ENCODE measurements at places on chromosomes 7 and 10. TPM values are rescaled to one million over a fixed set of nuclear protein-coding genes. Genes with fewer than 3 reads are reported as not detected.

Gene MYOZ1
- polyA plus RNA-seq: 878 TPM

Gene UPK3BL1
- polyA plus RNA-seq: 14.6 TPM

Gene SUN3
- not detected for polyA plus RNA-seq

Gene C10orf53
- not detected for polyA plus RNA-seq

Gene CALHM2
- 7.5 TPM for polyA plus RNA-seq

Gene TLX1
- not detected for polyA plus RNA-seq

Gene PNLIPRP1
- 0.34 TPM for polyA plus RNA-seq

Gene C7orf25
- 4.8 TPM for polyA plus RNA-seq

Gene GJD4
- polyA plus RNA-seq: not detected

DNA sequence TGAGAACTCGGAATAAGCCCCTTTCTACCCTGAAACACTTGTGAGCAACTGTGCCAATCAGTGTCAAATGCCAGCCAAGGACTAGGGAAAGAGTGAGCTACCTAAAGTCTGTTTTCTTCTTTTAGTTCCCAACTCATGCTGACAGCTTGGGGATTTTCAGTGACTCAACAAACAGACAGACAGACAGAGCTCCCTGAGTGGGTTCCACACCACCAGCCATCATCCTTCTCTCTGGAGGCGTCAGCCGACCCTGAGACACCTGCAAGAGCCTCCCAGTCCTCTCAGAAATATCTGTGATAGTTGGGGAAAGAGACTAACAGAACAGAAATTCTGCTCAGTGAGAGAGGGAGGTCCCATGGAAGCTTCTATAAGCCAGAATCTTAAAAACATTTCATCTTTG, 49.5 kb downstream of the GATA3 start:
- DNase-seq: no peak
- H3K4me1 ChIP-seq: no peaks in the 10 kb centered on the region
- H3K36me3 ChIP-seq: no peaks in the 10 kb centered on the region
- H3K4me3 ChIP-seq: no peak overlapping the region
- no peaks in the 10 kb centered on the region for H3K27me3 ChIP-seq

DNA sequence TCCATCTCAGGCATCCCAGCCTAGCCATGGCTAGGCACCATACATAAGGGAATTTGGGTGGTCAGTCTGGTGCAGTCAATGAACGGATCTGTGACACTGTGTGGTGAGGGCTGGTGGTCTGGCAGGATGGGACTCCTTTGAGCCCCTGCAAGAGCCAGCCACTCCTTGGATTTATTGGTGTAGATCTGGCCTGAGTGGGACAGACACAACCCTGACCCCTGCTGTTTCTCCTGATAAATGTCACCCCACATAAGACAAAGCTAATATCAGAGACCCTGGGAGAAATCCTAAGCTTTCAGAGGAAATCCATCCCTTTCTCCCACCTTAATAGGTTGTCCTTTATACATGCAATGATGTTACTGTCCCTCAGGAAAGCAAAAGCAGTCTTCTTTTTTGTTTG, 2.3 kb downstream of the FBXO24 start:
- H3K4me1 ChIP-seq: peaks cover 17% of the 10 kb centered on the region
- H3K27ac ChIP-seq: no peak overlapping the region
- H3K36me3 ChIP-seq: no peaks in the 10 kb centered on the region
- no peaks in the 10 kb centered on the region for H3K27me3 ChIP-seq

DNA sequence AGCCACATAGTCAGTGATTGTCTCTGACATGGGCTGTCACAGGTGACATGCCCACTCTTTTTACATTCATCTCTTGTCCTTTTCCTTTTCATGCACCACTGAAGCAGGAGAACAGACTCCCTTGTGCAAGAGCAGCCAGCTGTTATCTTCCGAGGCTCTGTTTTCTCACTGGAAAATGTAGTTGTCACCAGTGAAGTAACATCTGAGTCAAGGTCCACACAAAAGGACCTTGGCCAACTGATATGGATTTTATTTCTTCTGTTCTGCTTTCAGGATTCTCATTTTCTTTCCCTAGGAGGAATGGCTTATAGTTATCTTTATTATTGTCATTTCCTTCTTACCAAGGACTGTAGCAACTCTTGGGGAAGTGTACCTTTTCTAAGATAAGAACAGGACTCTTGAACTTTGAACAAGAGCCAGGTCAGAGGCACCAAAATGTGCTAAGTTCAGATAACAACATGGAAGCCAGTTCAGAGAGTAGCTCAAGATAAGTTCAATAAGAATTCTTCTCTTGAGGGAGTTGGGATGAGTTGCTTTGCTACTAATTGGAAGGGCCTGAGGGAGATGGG, 22.7 kb downstream of the AVPI1 start:
- no peak for DNase-seq
- no peaks in the 10 kb centered on the region for H3K4me1 ChIP-seq
- H3K27me3 ChIP-seq: no peaks in the 10 kb centered on the region
- no peak overlapping the region for H3K4me3 ChIP-seq
- peaks cover 84% of the 10 kb centered on the region for H3K36me3 ChIP-seq

- H3K27me3 ChIP-seq: no peaks in the 10 kb centered on the region
- H3K4me1 ChIP-seq: no peaks in the 10 kb centered on the region
- H3K27ac ChIP-seq: no peak overlapping the region
- DNase-seq: no peak
- no peaks in the 10 kb centered on the region for H3K36me3 ChIP-seq
Observed at GRCh38 chr7:35004531-35005095, 32.7 kb downstream of the DPY19L1 start.

DNA sequence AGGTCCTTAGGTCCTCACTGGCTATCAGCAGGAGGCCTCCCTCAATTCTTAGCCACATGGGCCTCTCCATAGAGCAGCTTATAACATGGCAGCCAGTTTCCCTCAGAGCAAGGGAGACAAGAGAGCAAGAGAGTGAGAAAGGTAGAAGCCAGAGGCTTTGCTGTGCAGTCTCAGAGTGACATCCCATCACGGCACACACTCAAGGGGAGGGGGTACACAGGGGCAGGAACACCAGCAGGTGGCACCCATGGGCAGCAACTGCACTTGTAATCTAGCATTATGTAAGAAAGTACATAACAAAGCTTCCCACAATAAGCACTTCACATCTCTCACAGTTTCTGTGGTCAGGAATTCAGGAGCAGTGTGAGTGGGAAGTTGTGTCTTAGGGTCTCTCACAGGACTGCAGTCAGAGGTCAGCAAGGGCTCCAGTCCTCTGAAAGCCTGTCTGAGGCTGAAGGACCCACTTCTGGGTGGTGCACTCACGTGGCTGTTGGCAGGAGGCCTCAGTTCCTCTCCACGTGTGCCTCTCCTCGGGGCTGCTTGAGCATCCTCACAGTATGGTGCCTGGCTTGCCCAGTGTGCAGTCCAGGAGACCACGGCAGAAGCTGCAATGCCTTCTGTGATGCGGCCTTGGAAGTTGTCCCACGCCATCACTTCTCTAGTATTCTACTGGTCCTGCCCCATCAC, 159.4 kb downstream of the OAT start:
- H3K36me3 ChIP-seq: no peaks in the 10 kb centered on the region
- H3K27me3 ChIP-seq: no peaks in the 10 kb centered on the region
- DNase-seq: no peak
- H3K4me3 ChIP-seq: no peak overlapping the region

DNA sequence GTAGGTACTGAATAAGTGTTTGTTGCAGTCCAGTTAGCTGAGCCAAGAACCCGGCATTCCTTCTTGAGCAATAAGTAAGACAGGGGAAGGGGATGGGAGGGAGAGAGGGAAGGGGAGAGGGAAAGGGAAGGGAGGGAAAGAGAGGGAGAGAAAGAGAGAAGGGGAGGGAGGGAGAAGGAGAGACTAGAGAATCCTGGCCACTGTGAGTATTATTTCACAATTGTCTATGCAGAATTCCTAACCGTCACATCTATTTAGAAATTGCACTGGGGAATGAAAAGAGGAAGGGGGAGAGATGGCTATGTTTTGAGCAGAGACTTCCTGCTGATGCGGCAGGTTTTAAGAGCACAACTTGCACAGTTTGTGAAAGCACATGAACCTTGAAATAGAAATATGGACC, 251.4 kb upstream of the ZMIZ1 start:
- no peak overlapping the region for H3K27ac ChIP-seq
- no peaks in the 10 kb centered on the region for H3K27me3 ChIP-seq
- no peak overlapping the region for H3K4me3 ChIP-seq
- DNase-seq: no peak

- H3K36me3 ChIP-seq: no peaks in the 10 kb centered on the region
- H3K27ac ChIP-seq: no peak overlapping the region
- peaks cover 3% of the 10 kb centered on the region for H3K4me1 ChIP-seq
- no peaks in the 10 kb centered on the region for H3K27me3 ChIP-seq
- no peak overlapping the region for H3K4me3 ChIP-seq
- no peak for DNase-seq
Observed at GRCh38 chr7:134692344-134692705, 45.7 kb downstream of the BPGM start.

DNA sequence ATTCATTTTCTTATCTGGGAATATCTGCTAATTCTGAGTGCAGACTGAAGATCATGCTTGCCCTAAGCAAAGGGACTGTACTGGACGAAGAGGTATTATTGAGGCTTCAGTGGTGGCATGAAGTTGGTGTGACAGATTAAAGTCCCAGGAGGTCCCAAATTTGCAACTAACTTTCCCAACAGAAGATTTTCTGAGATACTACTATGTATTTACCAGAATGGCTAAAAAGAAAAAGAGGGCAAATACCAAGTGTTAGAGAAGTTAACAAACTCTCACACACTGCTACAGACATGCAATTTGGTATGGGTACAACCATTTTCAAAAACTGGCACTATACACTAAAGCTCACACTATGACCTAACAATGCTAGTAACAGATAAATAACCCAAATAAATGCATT, 28.3 kb downstream of the IDE start:
- no peaks in the 10 kb centered on the region for H3K36me3 ChIP-seq
- DNase-seq: no peak
- H3K27ac ChIP-seq: no peak overlapping the region
- no peak overlapping the region for H3K4me3 ChIP-seq

- no peak for DNase-seq
- no peaks in the 10 kb centered on the region for H3K27me3 ChIP-seq
- H3K4me3 ChIP-seq: no peak overlapping the region
- H3K36me3 ChIP-seq: no peaks in the 10 kb centered on the region
- no peaks in the 10 kb centered on the region for H3K4me1 ChIP-seq
Observed at GRCh38 chr10:107616031-107616430, 451.5 kb upstream of the SORCS1 start.

GRCh38 chr10:97549587-97550322, 22.8 kb upstream of the ANKRD2 start:
- H3K4me1 ChIP-seq: peaks cover 60% of the 10 kb centered on the region
- no peaks in the 10 kb centered on the region for H3K27me3 ChIP-seq
- H3K27ac ChIP-seq: peak overlapping the region; percentile 84

DNA sequence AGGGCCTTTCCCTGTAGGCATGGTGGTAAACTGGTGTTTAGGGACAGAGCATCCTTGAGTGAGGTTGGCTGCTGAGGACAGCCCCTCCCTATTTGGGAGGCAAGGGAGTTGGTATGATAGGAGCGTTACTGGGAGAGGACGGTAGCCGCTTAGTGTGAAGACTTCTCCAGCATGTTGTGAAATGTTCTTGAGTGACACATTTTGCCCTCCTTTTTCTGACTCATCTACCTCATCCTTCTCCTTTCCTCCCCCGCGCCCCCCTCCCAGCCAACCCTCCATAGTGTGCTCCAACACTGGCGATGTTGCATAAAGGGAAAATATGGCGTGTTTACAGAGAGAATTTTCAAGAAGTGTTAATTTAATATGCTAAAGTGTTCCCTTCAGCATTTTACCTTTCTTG, 645.0 kb upstream of the GALNT17 start:
- no peak for DNase-seq
- H3K27me3 ChIP-seq: no peaks in the 10 kb centered on the region
- no peaks in the 10 kb centered on the region for H3K4me1 ChIP-seq
- H3K27ac ChIP-seq: no peak overlapping the region
- H3K4me3 ChIP-seq: no peak overlapping the region

DNA sequence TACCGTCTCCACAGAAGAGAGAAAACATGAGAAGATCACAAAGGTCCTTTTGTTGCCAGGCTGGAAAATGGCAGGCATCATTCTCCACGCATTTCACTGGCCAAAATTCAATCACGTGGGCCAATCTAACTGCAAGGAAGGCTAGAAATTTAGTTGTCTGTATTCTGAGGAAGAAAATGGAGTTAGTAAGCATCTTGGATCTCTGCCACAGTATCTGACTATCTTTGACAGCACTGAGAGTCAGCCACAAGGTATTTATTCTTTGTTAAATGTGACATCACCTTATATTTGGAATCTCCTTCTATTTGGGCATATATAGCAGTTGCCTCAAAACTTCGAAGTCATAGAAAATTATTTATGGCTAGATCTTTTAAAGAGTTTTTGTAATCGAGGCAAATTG, 213.9 kb downstream of the NSUN6 start:
- H3K27ac ChIP-seq: no peak overlapping the region
- H3K36me3 ChIP-seq: no peaks in the 10 kb centered on the region
- no peak for DNase-seq

- no peak overlapping the region for H3K27ac ChIP-seq
- no peak for DNase-seq
- no peaks in the 10 kb centered on the region for H3K36me3 ChIP-seq
- H3K27me3 ChIP-seq: no peaks in the 10 kb centered on the region
Observed at GRCh38 chr10:28903063-28903462, 225.7 kb downstream of the BAMBI start.

DNA sequence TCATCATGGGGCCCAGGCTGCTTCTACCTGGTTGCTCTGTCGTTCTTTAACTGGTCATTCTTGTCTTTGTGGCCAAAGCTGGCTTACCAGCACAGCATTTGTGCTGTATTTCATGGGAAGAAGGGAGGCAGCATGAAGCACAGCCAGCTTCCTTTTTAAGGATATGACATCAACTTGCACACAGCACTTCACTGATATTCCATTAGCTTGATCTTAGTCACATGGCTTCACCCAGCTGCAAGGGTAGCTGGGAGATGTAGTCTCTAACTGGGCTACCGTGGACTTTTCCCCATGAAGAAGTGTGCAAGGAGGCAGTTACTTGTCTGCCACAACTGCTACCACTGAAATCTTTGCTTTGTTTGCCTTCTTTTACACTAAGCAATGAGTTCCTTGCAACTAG, 525.2 kb downstream of the LRMDA start:
- DNase-seq: no peak
- no peak overlapping the region for H3K4me3 ChIP-seq
- no peaks in the 10 kb centered on the region for H3K36me3 ChIP-seq
- no peak overlapping the region for H3K27ac ChIP-seq
- no peaks in the 10 kb centered on the region for H3K4me1 ChIP-seq
- no peaks in the 10 kb centered on the region for H3K27me3 ChIP-seq

- no peak for DNase-seq
- H3K27ac ChIP-seq: no peak overlapping the region
- no peaks in the 10 kb centered on the region for H3K27me3 ChIP-seq
- no peak overlapping the region for H3K4me3 ChIP-seq
- no peaks in the 10 kb centered on the region for H3K4me1 ChIP-seq
- H3K36me3 ChIP-seq: peaks cover 4% of the 10 kb centered on the region
Observed at GRCh38 chr7:129480674-129481363, 21.5 kb upstream of the SMKR1 start.

- no peak overlapping the region for H3K4me3 ChIP-seq
- no peaks in the 10 kb centered on the region for H3K36me3 ChIP-seq
- no peak overlapping the region for H3K27ac ChIP-seq
- no peak for DNase-seq
- H3K27me3 ChIP-seq: no peaks in the 10 kb centered on the region
Observed at GRCh38 chr10:18068401-18068800, 71.8 kb upstream of the CACNB2 start.

GRCh38 chr7:149680331-149681025, 92.9 kb downstream of the ZNF467 start:
- no peak overlapping the region for H3K4me3 ChIP-seq
- H3K4me1 ChIP-seq: no peaks in the 10 kb centered on the region
- no peaks in the 10 kb centered on the region for H3K36me3 ChIP-seq
- H3K27ac ChIP-seq: no peak overlapping the region
- peaks cover 4% of the 10 kb centered on the region for H3K27me3 ChIP-seq
- no peak for DNase-seq

- H3K27me3 ChIP-seq: no peaks in the 10 kb centered on the region
- no peak overlapping the region for H3K4me3 ChIP-seq
- no peaks in the 10 kb centered on the region for H3K4me1 ChIP-seq
- H3K27ac ChIP-seq: no peak overlapping the region
- DNase-seq: no peak
Observed at GRCh38 chr7:22346383-22347107, 10.4 kb downstream of the RAPGEF5 start.

All from psoas muscle (tissue), 8 donors.